ENCODE measurements at places on chromosomes 3 and 15.

- no peak for DNase-seq
Observed at GRCh38 chr3:187368251-187369088, at the start of gene RTP4. TSS of gene RTP4 (plus strand) at chr3:187368385. CDS start at chr3:187368442, 57 bp downstream.

DNA sequence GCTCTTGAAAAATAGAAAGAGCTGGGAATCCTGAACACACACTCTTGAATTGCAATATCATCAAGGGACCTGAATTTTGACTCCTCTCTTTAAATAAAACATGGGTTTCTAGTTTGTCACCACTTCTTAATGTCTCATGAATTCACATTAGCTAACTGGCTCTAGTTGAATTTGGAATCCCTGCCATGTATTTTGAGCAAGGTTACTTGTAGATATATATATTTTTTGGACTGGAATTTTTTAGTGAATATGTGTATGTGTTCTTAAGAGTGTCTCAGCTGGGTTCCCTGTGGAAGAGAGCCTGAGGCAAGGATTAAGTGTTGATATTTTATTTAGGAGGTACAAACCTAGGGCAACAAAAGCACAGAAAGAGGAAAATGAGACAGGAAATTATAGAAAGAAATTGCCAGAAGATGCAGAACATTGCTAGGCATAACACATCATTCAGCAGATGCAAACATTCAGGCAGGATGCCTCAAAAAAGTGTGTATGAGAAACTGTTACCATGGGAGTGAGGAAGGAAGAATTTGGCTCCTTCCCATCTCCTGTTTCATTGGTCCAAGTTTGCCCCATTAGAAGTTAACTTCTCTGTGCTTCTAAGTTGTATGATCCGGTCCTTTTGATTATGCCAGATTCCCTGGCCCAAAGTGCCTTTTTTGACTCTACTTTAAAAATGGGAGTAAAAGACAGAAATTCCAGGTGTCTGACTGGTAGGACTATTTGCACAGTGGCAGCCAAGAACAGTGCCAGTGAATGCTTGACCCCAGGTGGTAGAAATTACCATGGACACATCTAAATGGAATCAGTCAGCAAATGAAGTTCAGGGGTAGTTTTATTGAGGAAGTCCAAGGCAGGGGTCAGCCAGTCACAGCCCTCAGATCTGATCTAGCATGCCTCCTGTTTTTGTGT lies 253.7 kb upstream of the TGFBR2 start:
- DNase-seq, result no peak

DNA sequence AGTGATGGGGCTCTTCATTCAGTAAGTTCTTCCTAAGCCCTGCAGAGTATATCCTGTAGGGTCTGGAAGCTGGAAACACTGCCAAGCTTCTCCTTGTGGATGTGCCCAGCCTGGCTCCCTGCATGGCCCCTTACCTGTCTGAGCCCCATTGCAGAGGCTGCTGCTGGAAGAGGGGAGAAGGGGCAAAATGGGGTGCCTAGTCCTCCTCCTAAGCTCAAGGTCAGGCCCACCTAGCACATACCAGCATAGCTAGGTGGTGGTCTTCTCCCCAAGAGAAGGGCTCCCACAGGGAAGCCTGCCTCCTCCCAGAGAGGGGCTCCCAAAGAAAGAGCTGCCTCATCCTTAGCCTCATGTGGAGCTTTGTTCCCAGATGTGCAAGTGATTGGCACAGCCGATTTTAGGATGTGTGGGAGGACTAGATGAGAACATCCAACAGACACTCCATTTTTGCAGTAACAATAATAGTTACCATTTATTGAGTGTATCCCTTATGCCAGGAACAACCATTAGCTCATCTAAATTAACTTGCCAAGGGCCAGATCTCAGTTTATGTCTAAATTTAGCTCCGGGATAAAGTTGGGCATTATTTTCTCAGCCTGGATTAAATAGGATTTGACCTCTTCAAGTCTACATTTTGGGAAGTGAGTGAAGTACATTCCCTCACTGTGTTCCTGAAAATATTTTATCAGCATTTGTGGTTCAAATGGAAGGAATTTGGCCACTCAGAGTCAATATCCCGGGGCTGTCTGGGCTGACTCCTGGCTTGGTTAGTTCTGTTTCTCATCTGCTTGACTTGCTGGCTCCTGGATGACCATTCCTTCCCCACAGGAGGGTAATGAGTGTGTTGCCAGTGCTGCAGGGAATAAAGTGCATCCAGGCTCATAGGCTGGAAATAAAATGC lies 291.1 kb upstream of the ROPN1 start:
- DNase-seq, result no peak

- no peak for DNase-seq
Observed at GRCh38 chr15:41577863-41578735, 19.1 kb downstream of the TYRO3 start.

- no peak for DNase-seq
Observed at GRCh38 chr3:194572944-194573491, 60.2 kb downstream of the TMEM44 start.

DNA sequence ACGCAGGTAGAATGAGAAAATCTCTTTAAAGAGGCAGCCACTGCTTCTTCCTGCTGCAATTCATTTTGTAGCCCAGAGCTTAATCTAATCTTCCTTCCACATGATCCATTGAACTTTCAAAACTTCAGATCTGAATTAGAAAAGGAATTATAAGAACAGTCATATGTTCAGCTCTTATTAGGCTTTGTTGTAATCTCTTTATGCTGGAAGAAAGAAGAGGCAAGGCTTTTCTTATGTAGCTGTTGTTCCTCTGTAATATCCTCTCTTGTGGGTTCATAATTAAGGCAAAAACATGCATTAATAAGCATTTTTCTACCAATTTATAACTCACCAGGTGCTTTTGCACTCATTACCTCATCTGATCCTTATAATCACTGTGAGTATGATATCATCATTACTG lies 634.9 kb upstream of the CFAP20DC start:
- no peak for DNase-seq

DNA sequence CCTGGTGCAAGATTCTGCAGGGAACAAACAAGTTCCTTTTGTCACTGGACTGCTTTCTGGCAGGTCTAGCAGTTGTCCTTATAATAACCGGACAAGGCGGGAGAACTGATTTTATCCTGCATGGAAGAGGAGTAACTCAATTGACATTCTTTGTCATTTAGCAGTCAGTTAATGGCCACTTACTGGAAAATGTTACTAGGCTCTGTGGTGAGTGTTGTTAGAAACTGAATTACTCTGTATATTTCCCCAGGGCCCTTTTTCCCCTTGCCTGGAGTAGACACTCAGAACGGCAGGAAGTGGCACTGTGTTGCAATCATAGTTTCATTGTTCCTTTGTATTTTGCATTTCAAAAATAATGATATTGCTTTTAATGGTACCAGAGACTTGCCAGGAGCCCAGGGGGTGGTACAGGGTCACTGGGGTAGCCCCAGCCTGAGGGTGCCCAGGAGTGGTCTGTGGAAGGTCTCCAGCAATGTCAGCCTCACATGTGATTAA lies 318.6 kb upstream of the LRRFIP2 start:
- no peak for DNase-seq

GRCh38 chr3:168251371-168251770 lies 155.6 kb upstream of the GOLIM4 start:
- no peak for DNase-seq

DNA sequence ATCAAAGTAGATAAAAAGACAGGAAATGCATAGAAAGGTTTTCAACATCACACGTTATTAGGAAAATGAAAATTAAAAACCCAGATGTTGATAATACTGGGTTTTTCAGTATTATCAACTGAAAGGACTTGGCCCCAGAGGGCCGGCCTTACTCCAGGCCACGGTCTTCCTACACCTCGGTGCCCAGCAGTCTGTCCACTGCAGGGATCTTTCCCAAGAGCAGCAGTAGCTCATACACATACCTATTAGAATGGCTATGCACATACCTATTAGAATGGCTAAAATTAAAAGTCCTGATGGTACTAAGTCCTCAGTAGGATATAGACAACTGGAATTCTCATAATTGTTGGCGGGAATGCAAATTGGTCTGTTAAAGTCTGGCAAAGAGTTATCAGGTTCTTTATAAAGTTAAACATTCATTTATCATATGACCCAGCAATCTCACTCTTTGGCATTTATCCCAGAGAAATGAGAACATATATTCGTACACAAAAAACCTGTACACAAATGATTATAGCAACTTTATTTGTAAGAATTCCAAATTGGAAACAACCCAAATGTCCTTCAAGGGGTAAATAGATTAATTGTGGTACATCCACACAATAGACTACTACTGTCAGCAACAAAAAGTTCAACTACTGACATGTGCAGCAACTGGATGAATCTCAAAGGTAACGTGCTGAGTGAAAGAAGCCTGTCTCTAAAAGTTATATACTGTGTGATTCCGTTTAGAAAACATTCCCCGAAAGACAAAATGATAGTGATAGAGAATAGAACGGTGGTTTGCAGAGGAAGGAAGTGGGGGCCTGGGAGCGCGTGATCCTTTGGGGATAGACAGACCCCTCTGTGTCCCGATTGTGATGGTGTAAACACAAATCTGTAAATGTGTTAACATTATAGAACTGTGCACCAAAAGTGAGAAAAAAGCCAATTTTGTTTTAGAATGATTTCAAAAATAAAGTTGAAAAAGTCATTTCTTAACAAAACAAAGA lies 62.3 kb downstream of the MCTP2 start:
- no peak for DNase-seq

DNA sequence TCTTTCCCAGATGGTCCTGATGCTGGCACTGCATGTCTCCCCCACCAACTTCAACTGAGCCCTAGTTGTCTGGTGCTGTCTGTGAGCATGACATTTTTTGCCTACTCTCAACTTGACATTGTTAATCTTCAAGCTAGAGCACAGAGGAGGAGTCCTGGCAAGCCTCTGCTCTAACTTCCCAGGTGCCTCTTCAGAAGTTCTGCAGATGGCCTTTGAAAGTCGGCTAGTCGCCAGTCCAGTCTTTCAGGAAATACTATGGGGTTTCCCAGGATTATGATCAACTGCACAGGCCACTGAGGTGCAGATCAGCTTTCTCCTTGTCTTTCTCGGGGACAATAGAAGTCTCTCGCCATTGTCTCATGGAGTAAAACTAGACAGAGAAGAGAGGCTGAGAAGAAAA lies 86.7 kb downstream of the ST8SIA2 start:
- DNase-seq, result no peak

- DNase-seq, result no peak
Observed at GRCh38 chr15:85607141-85607806, 187.5 kb downstream of the KLHL25 start.

GRCh38 chr15:26689462-26689861 lies 83.4 kb downstream of the GABRB3 start:
- DNase-seq, result no peak

GRCh38 chr15:95520511-95520910 lies 810.0 kb upstream of the NR2F2 start:
- no peak for DNase-seq

GRCh38 chr3:41502023-41502422 lies 302.7 kb downstream of the CTNNB1 start:
- DNase-seq, result no peak

GRCh38 chr3:171704002-171704401 lies 106.3 kb downstream of the PLD1 start:
- no peak for DNase-seq

GRCh38 chr15:84761607-84762131 lies 13.3 kb downstream of the ZNF592 start:
- DNase-seq, result no peak

DNA sequence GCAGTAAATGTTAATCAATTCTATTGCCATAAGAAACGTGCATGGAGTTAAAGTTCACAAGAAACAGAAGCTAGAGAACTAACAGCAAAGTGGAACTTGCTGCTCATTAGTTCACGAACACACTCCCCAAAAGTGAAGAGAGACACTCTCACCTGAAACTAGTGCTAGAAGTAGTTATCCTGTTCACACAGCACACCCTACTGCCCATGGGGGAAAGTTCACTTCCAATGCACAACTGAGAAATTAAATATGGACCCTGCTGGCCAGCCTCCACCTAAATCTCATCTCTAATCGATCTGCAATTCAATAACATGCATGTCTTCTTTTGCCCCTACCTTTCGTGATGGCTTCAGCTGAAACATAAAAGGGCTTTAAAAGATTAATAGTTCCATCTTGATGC lies 39.4 kb upstream of the FRMD4B start:
- no peak for DNase-seq

- DNase-seq, result no peak
Observed at GRCh38 chr3:48985831-48986376, 4.1 kb upstream of the P4HTM start.

DNA sequence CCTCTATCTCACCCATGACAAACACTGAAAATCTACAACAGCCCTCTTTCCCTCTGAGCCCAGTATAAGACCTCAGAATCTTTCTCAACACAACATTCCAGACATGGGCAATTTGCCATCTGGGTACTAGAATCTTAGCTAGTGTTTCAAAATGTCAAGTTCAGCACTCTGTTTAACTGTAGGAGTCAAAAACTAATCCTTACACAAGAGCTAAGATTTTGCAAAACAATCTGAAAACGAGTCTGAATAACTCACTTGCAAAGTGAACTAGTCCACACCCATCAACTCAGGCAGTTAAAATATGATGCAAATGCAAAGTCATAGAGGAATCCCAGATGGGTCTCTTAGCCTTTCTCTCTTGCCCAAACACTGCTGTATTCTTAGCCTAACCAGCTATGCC lies 67.8 kb downstream of the GPR176 start:
- no peak for DNase-seq

DNA sequence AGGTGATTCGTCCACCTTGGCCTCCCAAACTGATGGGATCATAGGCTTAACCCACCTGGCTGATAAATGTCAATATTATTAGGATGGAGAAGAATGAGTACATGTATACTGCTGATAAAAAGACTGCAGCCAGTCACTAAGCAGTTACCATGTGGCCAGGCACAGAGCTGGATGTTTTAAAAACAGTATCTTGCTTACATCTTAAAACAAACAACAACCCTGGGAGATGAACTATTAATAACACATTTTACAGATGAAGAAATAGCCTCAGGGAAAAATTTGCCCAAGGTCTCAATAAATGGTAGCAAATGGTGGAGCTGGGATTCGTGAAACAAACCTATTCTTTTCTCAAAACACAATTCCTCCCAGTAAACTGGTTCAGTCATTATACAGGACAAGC lies 18.1 kb downstream of the IL17RD start:
- DNase-seq, result no peak

DNA sequence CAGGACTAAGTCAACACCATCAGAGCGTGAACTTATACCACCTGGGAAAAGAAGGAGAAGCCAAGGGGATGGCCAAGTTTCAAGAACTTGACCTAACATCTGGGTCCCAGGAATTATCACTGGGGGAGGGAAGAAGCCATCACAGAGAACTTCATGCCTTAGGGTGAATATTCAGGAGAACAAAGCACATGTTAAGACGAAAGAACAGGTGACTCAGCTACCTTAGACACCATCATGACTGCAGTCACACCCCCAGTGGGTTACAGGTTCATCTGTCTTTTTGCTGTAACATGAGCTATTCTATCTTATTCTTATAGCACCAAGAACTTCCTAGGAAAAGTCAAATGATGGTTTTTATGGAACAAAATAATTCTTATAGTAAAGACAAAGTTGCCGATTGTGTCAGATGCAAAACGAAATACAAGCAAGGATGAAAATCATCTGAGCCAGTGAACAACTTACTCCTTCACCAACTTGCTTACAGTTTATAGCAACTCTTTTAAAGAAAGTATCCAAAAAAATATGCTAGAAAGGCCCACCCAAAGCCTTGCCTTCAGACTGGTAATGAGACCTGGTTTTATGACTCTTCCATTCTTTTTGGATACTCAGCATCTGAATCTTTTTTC lies 72.0 kb downstream of the TPRA1 start:
- no peak for DNase-seq
